ENCODE measurements at places on chromosomes 5 and 9. TPM values are rescaled to one million over a fixed set of nuclear protein-coding genes. Genes with fewer than 3 reads are reported as not detected.

Gene PCDHGC4
- 3.6 TPM for total RNA-seq

DNA sequence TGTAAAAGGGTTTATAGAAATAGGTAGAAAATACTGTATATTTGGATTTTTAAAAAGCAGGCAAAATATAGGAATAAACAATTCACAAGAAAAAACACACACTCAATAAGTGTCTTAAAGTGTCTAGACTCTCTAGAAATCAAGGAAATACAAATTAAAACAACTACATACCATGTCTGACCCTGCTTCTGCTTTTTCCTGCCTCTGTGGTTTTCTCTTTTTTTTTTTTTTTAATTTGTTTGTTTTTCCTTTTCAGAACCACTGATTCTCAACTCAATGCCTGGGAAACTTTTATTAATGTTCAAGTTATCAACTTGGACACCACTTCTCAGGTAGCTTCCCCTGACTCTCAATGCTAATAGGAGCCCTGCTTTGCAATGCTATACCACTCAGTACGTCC, 25.5 kb upstream of the TAS2R1 start:
- DNase-seq: no peak

DNA sequence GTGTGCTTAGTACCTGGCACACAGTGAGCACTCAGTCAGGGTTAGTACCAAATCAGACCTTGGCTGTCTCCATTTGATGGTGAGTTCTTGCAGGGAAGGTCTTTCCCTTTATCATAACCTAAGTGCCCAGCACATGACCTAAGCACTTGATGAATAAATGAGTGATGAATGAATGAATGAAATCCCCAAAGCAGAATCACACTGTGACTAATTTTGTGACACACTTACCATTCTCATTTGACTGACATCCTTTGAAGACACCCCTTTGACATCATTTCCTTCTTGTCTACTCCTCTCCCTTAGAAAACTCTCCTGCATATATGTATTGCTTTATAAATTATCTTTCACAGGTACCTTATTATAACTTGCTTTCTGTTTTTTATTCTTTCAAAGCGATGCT, 130.2 kb upstream of the ELL2 start:
- DNase-seq: no peak

Gene SHOC1
- total RNA-seq: 0.16 TPM

Gene GFI1B
- not detected for total RNA-seq

DNA sequence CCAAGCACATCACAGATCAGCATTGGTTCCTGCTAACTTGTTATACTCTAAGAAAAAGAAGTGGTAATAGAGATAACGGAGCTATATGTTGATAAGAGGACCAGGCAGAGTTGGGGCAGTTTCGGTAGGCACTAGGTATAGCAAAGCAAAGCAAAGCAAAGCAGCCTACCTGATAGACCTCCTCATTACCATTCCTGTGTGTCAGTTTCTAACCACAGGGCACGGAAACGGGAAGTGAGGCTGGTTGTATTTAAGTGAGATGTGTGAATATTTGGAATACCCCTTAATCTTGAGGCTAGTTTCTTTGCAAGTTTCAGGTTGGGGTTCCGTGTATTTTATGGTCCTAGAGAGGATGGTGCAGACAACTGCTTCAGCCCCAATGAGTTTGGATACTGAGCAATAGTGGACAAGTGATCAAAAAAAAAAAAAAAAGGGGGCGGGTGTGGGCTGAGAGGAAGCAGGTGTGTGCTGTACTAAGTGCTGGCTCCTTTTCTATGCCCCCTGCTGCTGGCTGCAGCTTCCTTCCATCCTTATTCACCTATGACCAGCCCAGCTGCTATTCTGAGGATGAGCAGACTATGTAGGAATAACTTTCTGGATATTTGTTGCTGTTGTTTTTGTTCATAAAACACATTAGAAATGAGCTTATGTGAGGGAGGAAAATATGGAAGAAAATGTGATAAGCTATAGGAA, 183.3 kb downstream of the SH3GL2 start:
- DNase-seq: no peak

GRCh38 chr5:103035701-103036100, 84.2 kb downstream of the GIN1 start:
- DNase-seq: no peak
